ENCODE measurements at places on chromosomes 2 and 18. TPM values are rescaled to one million over a fixed set of nuclear protein-coding genes. Genes with fewer than 3 reads are reported as not detected.

The CD226 gene
- 42.4 TPM for total RNA-seq

The NEU2 gene
- not detected for total RNA-seq

The MAL gene
- total RNA-seq: 26.3 TPM

The STPG4 gene
- total RNA-seq: not detected

The CSRNP3 gene
- not detected for total RNA-seq

The PAX8 gene
- total RNA-seq: 1.3 TPM

The RFX8 gene
- 0.76 TPM for total RNA-seq

The FBXO15 gene
- 1.2 TPM for total RNA-seq

The NAPG gene
- total RNA-seq: 27.3 TPM

The CCDC102B gene
- 2.5 TPM for total RNA-seq

The VWC2L gene
- not detected for total RNA-seq

The AQP12B gene
- not detected for total RNA-seq

The PLB1 gene
- total RNA-seq: 0.89 TPM

The MYO5B gene
- 0.41 TPM for total RNA-seq

The CD207 gene
- not detected for total RNA-seq

The BOLA3 gene
- total RNA-seq: 96.7 TPM

The BMP10 gene
- total RNA-seq: not detected

The DHRS9 gene
- total RNA-seq: 11.5 TPM

The POMC gene
- 2.4 TPM for total RNA-seq

The MAIP1 gene
- 29.6 TPM for total RNA-seq

The RAB11FIP5 gene
- total RNA-seq: 8.3 TPM

The TTC27 gene
- 22.2 TPM for total RNA-seq

The CRYGC gene
- total RNA-seq: not detected

The SS18 gene
- 40.2 TPM for total RNA-seq

The NT5DC4 gene
- total RNA-seq: not detected

The AMMECR1L gene
- 14.4 TPM for total RNA-seq

The BCL2L11 gene
- total RNA-seq: 11.0 TPM

The IL36B gene
- total RNA-seq: not detected

The CIB4 gene
- not detected for total RNA-seq

The ADGRF3 gene
- total RNA-seq: 0.57 TPM

The FAM124B gene
- not detected for total RNA-seq

The L3MBTL4 gene
- 0.10 TPM for total RNA-seq

The MOCOS gene
- 0.36 TPM for total RNA-seq

The SGPP2 gene
- total RNA-seq: 1.3 TPM

The SRD5A2 gene
- total RNA-seq: not detected

The TTC39C gene
- total RNA-seq: 44.0 TPM

The SP140 gene
- total RNA-seq: 77.7 TPM

The RAPGEF4 gene
- 1.0 TPM for total RNA-seq

The GPD2 gene
- total RNA-seq: 28.0 TPM

The SPC25 gene
- 28.5 TPM for total RNA-seq

The ANKRD62 gene
- not detected for total RNA-seq

The EGR4 gene
- total RNA-seq: 0.33 TPM

The RIT2 gene
- total RNA-seq: not detected

The SAG gene
- total RNA-seq: not detected

The TEKT4 gene
- total RNA-seq: not detected

The ERICH2 gene
- not detected for total RNA-seq

The DCDC2C gene
- not detected for total RNA-seq

The GALNT14 gene
- total RNA-seq: 1.2 TPM

The ARHGAP15 gene
- 91.4 TPM for total RNA-seq

The EMILIN2 gene
- total RNA-seq: 24.4 TPM

The HTR2B gene
- not detected for total RNA-seq

The KRTCAP3 gene
- total RNA-seq: 8.3 TPM

The PSMA8 gene
- total RNA-seq: 0.73 TPM

The IMPACT gene
- total RNA-seq: 7.4 TPM

The RPIA gene
- total RNA-seq: 51.0 TPM

The PPP3R1 gene
- 61.5 TPM for total RNA-seq

The IL1A gene
- 2.0 TPM for total RNA-seq

The PLEK gene
- 0.88 TPM for total RNA-seq

The VAMP8 gene
- total RNA-seq: 119 TPM

The TCF7L1 gene
- total RNA-seq: 0.11 TPM

Data from activated naive CD4-positive, alpha-beta T cell treated with anti-CD3 and anti-CD28 coated beads, Interleukin-2, amount 50 U/mL, for 72 hours (primary cell).